Activated CD8-positive, alpha-beta T cell treated with anti-CD3 and anti-CD28 coated beads for 36 hours (primary cell): ENCODE measurements at places on chromosomes 16 and 17. TPM values are rescaled to one million over a fixed set of nuclear protein-coding genes. Genes with fewer than 3 reads are reported as not detected.

KRTAP4-6 gene
- not detected for total RNA-seq

DNA sequence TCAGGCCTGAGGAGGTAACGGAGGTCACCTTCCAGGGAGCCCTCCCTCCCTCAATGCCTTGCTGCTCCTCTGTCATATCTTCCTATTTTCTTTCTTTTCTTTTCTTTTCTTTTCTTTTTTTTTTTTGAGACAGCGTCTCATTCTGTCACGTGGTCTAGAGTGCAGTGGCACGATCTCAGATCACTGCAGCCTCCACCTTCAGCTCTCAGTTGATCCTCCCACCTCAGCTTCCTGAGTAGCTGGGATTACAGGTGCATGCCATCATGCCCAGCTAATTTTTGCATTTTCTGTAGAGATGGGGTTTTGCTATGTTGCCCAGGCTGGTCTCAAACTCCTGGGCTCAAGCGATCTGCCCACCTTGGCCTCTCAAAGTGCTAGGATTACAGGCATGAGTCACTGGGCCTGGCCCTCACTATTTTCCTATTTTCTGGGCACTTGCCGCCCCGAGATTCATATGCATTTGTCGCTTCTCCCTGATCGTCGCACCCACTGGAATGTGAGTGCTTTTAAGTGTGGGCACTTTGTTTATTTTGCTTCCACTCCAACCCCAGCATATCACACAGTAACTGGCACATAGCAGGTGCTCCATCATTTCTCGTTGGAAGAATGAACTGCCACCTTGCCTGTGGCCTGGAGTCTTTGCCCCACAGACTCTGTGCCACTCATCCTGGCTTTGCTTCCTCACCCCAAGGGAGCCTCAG, 31.7 kb downstream of the CPNE2 start:
- H3K4me3 ChIP-seq: no peak overlapping the region
- H3K4me1 ChIP-seq: peaks cover 57% of the 10 kb centered on the region
- peak overlapping the region; percentile 61 for H3K27ac ChIP-seq
- DNase-seq: no peak

GRCh38 chr17:10735251-10735650, 5.4 kb upstream of the TMEM220 start:
- peaks cover 11% of the 10 kb centered on the region for H3K4me1 ChIP-seq
- no peaks in the 10 kb centered on the region for H3K36me3 ChIP-seq
- DNase-seq: no peak
- no peak overlapping the region for H3K27ac ChIP-seq
- no peak overlapping the region for H3K4me3 ChIP-seq

DNA sequence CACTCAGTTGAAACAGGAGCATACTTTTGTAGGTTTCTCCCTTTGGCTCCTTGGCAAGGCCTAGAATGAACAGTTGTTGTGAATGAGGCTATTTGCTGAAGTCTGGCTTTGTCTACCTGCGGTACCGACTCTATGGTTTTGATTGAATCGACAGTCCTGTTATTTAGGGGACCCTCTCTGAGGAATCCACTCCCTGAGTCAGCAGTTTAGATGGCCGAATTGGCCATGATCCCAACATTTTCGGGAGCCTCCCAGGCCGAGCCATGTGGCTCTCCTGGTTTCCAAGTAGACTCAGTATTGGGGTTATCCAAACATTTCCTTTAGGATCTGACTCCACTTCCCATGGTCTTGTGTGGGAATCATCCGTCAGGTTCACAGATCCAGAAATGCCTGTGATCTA, 394.8 kb upstream of the MAF start:
- no peak for DNase-seq
- H3K27ac ChIP-seq: no peak overlapping the region
- H3K4me1 ChIP-seq: no peaks in the 10 kb centered on the region
- no peaks in the 10 kb centered on the region for H3K27me3 ChIP-seq
- no peaks in the 10 kb centered on the region for H3K36me3 ChIP-seq
- no peak overlapping the region for H3K4me3 ChIP-seq

DNA sequence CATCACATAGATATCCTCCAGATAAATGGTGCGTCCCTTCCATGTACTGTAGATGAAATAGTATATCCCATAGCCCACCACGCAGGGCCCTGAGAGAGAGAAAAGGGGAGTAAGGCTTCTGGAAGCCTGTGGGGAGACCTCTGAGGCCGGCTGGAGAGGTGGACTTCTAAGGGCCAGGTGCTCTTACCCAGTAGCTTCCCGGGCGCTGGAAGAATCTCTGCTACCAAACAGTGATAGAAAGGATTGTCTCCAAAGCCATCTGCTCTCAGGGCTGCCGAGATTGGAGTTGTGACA, 718 bp downstream of the SAT2 start:
- H3K27ac ChIP-seq: peak overlapping the region; percentile 76
- H3K4me1 ChIP-seq: peaks cover 10% of the 10 kb centered on the region
- no peaks in the 10 kb centered on the region for H3K36me3 ChIP-seq

NAGS gene
- total RNA-seq: 1.7 TPM

DNA sequence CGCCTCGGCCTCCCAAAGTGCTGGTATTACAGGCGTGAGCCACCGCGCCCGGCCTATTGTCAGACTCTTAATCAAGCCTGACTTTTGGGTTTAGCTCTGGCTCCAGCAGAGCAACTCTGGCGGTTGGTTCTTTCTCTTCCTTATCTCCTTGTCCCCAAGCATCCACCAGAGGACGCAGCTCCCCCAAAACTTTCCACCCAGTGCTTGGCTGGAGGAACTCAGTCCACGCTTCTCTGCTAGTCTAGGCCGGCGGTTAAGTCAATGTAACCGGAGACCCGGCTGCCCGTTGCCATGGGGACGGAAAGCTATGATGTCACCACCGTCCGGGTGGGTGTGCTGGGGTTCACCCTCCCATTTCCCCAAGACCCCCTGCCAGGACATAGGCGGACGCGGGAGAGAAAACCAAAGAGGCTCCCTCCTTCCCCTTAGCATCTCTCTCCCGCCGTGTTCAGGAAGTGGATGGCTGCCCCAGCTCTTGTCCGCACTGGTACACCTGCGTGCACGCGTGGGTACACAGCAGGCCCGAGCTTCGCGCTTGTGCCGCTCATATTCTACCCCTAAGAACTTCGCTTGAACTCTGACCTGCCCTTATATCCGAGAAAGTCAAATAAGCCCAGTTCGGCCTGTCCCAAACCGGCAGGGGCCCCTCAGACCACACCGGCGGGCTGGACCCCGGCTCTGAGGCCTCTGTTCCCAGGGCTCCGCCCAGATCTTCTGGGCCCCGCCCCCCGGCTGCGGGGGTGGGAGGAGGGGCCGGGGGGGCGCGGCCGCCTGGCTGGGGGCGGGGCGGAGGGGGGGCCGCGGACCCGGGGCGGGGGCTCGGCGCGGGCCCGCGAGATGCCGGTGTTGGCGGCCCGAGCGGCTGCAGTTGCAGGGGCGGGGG, at the start of gene RND2:
TSS of gene RND2 (plus strand) at position 825 of the 883 bp plus-strand sequence. CDS start 117 bp downstream, outside the sequence.
- peak; percentile 92 for DNase-seq
- H3K27me3 ChIP-seq: no peaks in the 10 kb centered on the region
- H3K36me3 ChIP-seq: no peaks in the 10 kb centered on the region
- H3K27ac ChIP-seq: peak within 1 kb of the TSS; percentile 53
- H3K4me1 ChIP-seq: peaks cover 25% of the 10 kb centered on the region

DNA sequence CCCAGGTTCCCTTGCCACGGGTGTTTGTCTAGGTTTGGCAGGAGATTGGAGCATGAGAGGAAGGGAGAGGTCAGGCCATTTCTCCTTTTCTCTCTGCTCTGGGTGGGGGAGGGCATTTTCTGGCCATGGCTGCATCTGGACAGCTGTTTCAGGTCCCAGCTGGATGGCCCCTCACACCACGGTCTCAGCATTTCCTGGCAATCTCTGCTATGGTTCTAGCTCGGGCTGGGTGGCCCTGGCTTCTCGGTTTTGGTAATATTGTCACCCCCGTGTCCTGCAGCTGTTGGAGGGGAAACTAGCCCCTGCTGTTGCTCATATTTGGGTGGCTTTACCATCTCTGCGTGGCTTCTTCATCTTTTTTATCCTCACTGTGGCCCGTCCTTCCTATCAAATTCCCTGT, 11.5 kb upstream of the NLRP1 start:
- H3K27ac ChIP-seq: no peak overlapping the region
- DNase-seq: no peak
- no peaks in the 10 kb centered on the region for H3K4me1 ChIP-seq
- H3K4me3 ChIP-seq: no peak overlapping the region

ADAD2 gene
- total RNA-seq: 0.16 TPM

- no peaks in the 10 kb centered on the region for H3K27me3 ChIP-seq
- DNase-seq: no peak
These were observed 179.6 kb downstream of the CCT6B start for GRCh38 chr17:34781571-34782108.

GRCh38 chr17:33204156-33204555, 88.9 kb downstream of the ASIC2 start:
- H3K4me1 ChIP-seq: no peaks in the 10 kb centered on the region
- no peak for DNase-seq
- no peak overlapping the region for H3K4me3 ChIP-seq
- H3K27ac ChIP-seq: no peak overlapping the region
- H3K36me3 ChIP-seq: no peaks in the 10 kb centered on the region
- H3K27me3 ChIP-seq: peaks cover 9% of the 10 kb centered on the region
